Activated CD4-positive, CD25-positive, alpha-beta regulatory T cell treated with anti-CD3 and anti-CD28 coated beads, Interleukin-2, amount 50 U/mL, for 72 hours (primary cell): ENCODE measurements at places on chromosomes 3 and 15.

DNA sequence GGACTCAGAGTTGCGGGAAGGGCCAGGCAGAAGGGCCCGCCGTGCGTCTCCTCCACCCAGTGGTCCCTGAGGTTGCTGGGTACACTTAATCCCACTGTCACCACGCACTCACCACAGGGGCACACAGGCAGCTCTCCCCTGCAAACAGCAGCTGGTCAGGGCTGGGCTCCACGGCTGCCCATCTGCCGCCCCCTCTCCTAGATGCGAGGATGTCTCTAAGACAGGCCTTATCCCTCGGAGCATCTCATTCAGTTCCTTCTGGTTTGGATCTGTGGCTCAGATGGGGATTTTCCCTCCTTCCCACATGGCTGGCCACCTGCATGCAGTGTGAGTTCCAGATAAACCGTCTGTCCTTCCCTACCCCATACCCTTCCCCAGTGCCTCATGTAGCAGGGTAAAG, 26.3 kb downstream of the MRPS11 start:
- no peak for DNase-seq

GRCh38 chr15:78093242-78094020, 1.1 kb downstream of the SH2D7 start:
- DNase-seq: no peak

DNA sequence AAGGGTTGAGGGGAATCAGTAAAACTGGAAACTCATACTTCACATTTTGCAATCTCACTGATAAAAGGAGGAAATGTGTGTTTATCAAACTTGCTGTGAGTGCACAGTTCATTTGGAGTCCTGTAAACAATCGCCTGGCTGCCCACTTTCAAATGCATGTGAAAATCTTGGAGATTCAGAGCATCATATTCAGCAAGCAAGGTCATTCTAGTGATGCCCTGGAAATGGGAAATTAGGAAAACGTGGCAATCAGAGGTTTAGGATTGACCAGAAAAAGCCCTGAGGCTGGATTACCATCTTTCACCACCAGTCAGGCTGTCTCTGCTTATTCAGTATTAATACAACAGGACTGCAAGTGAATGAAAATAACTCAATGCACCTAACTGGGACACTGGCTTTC, 23.9 kb downstream of the DPH6 start:
- no peak for DNase-seq

- no peak for DNase-seq
Observed at GRCh38 chr15:60803059-60803458, 324.1 kb upstream of the ICE2 start.

DNA sequence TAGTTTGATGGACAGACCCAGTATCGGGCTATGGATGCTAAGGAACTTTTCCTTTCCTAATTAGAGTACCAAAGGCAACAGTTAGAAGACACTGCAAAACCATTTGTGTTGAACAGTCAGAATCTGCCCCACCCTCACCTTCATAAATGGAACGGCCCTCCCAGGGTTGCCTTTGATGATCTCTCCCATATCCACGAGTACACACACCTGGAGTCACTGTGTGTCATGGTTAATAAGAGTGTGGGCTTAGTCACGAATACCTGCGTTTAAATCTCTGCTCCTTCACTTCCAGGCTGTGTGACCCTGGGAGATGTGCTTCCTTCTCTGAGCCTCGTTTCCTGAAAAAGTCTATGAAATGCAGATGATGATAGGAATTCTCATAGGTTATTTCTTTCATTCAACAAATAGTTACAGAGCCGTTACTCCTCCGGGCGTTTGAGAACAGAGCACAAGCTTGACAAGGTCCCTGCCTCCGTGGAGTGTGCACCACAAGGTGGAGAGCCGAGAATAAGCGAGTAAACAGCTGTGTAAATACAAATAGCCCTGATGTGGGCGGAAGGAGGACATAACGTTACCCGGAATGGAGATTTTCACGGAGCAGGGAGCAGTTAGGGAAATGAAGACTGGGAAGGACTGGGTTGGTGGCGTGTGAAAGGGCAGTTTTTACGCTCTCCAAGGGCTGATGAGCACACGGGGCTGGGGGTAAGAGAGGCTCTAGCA, 6.7 kb downstream of the SLC51A start:
- DNase-seq: no peak

DNA sequence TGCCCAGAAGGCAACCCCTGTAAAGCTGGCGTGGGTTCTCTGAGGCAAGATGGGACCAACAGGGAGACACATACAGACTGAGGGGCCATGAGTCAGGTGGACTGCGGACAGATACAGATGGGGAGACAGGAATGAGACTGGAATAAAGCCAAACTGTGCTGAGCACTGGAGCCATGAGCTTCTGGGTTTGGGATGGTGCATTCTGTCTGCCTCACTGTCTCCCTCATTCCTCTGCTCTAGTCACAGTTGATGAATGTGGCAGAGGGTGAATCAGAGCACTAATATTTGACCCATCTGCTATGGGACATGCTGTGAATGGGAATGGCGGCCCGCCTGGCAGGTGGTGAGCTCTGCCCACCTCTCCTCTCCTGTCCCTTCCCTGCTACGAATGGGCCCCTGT, 262.9 kb downstream of the EPHB1 start:
- DNase-seq: no peak

- no peak for DNase-seq
Observed at GRCh38 chr3:59064276-59064675, 14.5 kb upstream of the CFAP20DC start.

GRCh38 chr15:23074684-23075083, 35.3 kb upstream of the TUBGCP5 start:
- no peak for DNase-seq

DNA sequence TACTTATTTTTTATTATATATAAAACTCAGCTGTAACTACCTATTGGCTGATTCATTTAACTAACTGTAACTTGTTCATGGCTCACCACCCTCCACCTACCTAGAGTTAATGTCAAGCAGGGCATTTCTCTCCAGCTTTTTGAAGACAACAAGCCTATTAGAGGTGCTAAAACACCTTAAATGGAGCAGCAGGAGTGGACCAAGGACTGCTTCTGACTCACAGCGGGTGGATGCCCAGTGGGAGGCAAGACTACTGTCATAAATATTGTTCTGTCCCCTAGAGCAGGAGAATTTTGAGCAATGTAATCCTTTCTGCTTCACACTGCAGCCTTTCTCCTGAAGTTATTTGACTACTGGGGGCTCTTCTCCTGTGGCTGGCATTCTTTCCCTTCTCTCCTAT, 146.9 kb downstream of the CLSTN2 start:
- no peak for DNase-seq

- DNase-seq: no peak
Observed at GRCh38 chr15:98999233-98999632, 8.4 kb downstream of the PGPEP1L start.

DNA sequence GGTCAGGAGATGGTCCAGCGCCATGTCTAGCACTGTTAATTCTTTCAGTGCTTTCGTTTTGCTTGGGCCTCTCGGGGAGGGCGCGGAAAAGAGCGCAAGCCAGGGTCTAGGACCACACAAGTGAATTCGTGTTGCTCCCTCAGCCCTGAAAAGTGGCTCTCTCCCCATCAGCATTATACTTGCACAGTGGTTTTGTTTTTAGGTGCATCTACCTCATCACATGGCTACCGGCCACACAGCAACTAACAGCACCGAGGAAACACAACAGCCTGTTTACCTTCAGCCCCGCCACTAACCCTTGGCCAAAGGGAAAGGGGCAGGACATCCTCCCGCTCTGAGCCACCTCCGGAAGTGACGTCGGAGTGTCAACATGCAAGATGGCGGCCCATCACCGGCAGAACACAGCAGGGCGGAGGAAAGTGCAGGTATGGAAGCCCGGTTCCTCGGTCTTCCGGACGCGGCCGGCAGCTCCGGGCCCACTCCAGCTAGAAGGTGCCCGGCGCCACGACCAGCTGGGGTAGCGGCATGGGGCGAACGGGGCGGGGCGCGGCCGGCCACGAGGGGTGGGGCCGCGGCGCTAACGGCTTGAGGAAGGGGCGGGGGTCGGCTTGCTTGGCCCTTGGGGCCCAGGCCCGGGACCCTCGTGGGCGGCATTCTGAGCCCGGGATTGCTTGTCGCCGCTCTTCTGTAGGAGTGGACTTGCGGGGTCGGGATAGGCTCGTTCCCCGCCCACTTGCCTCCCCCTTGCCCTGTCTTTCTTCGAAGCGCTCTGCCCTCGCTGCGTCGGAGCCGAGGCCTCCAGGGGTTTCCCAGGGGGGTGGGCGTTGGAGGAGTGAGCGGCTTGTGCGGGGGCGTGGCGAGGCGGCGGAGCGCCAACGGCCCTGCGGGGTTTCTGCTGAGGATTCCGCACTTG, at the start of the genes SCN11A and WDR48:
TSS of gene SCN11A (minus strand) at position 296 of the 913 bp plus-strand sequence. CDS start 101,582 bp downstream, outside the sequence.
TSS of gene WDR48 (plus strand) at position 368 of the 913 bp plus-strand sequence. CDS start at position 378, 10 bp downstream.
- peak; percentile 86 for DNase-seq

- no peak for DNase-seq
Observed at GRCh38 chr3:101926594-101927105, 77.3 kb downstream of the NFKBIZ start.

DNA sequence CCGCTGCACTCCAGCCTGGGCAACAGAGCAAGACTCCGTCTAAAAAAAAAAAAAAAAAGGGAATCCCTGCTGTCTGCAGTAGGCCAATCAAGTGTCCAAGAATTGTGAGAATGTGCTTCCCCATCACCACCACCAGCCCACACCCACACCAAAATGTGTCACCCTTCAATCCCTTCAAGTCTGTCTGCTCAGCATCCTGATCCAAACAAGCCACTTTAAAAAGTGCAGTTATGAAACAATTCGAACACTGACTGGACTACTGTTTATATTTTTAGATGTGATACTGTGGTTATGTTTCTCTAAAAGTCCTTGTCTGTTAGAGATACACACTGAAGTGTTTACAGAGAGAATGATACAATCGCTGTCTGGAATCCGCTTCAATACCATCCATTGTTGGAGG, 78.1 kb upstream of the CGNL1 start:
- DNase-seq: no peak

DNA sequence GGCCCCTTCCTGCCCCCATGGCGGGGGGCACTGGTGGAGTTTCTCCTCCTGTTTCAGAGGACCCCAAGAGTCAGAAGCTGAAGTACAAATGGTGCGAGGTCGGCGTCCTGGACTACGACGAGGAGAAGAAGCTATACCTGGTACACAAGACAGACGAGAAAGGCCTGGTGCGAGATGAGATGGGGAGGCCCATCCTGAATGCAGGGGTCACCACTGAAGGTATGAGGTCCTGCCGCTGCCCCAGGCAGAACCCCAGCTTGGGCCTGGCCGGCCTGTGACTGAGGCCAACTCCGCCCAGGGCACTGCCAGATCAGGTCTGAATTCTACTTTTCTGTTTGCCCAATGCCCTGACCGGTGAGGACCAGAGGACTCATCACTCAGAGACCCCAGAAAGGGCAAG, 15.0 kb downstream of the DNAH1 start:
- no peak for DNase-seq

DNA sequence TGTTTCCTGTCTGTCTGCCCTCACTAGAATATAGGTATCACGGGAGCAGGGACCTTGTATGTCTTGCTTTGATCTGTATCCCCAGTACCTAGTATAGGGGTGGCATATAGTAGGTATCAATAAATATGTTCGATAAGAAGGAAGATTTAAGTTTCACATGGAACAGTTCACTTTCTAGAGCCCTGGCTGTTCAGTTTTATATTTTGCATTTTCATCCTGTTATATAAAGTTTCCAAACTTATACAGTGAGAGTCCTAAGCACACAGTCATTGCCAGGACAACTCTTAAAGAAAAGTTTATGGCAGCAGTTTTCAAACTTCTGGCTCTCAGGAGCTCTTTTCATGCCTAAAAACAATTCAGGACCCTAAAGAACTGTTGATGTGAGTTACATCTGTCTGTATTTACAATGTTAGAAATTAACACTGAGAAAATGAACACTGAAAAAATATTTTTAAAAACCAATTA, 13.4 kb downstream of the ITPR1 start:
- no peak for DNase-seq

GRCh38 chr3:16298891-16299290, 33.9 kb downstream of the OXNAD1 start:
- no peak for DNase-seq

DNA sequence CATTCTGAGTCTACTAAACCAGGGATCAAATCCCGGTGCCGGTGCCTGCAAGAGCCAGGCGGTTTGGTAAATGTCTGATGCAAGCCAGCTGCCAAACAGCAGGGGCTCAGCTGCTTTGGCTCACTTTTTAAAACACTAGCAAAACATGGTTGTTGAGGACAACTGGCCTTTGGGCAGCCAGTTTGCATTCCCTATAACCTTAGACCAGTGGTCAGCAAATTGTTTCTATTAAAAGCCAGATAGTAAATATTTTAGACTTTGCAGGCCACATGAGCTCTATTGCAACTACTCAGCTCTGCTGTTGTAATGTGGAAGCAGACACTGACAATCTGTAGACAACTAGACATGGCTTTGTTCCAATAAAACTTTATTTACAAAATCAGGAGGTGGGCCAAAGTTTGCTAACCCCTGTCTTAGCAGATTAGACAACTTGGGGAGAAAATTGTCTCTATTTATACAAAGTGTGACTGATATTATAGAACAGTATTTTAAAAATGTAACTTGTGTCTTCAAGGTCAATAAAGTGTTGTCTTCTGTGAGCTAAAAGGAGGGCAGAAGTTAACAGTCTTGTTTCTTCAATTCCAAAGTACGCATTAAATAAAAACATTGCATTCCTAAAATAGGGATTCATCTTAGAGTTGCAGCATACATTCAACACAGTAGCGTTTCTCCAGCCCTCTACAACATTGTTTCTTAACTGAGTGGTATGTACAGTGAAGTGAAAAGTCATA, 67.6 kb downstream of the SSUH2 start:
- no peak for DNase-seq

DNA sequence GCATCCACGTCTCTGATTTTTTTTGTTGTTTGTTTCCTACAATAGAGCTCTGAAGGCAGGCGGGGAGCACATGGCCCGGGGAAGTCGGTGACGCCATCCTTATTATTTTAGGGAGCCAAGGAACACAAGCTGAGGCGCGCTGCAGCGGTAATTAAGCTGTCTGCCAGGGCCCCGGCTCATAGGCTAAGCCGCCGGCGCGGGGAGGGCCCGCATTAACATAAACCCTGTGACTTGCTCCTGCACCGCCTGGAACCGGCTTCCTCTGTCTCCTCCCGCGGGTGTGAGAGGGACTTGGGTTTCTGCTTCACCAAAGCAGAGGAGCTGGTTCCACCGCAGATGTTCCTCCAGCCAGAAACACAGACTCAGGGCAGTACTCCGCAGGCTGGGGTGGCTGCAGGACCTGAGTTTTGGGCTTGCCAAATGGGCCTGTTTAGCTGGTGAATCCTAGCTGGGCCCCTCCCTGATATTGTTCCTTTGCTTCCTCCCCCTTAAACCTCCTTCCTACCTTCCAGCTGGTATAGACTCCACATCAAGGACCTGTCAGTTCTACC, 25.3 kb downstream of the ANP32A start:
- peak; percentile 68 for DNase-seq

DNA sequence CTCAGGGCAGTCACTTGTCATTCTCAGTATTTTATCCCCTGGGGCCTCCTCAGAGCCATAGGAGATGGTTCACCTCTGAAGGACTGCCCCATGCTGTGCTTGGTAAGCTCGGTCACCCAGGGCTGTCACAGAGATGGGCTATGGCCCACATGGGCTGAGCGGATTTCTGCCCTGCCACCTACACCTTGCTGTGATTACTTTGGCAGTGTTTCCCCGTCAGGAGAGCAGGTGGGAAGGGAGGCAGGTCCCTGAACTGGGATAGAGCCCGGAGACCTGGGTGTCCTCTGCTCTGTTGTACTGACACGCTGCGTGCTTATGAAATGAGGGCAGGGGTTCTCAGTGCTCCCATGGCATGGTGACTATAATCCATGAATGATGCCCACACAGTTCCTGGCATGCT, 48.9 kb downstream of the APBA2 start:
- no peak for DNase-seq

GRCh38 chr15:63497642-63498467, 6.5 kb upstream of the USP3 start:
- DNase-seq: no peak
